ENCODE measurements at places on chromosomes 3 and 15.

- no peak for DNase-seq
Measured at GRCh38 chr15:100863075-100863795, 16.4 kb upstream of the ALDH1A3 start.

DNA sequence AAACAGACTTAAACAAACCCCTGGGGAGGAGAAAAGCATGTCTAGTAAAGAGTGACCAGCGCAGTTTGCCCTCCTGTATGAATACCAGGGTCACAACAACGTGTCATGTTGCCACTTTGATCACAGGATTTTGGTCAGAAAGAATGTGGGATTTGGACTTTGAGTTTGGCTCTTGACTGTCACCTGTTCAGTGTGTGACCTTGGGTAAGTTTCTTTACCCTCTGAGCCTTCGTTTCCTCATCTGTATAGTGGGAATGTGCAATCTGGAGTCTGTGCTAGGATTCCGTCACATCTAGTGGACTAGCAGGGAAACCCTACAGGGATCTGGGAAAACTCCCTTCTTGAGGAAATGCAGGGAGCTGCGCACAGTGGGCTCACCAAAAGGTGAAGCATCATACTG is 63.6 kb downstream of the CCNL1 start:
- DNase-seq = no peak

GRCh38 chr3:112293368-112294321 is at the start of gene SLC9C1:
Gene SLC9C1 (minus strand): TSS chr3:112294216. CDS start chr3:112286791, 7,425 bp downstream.
- no peak for DNase-seq

DNA sequence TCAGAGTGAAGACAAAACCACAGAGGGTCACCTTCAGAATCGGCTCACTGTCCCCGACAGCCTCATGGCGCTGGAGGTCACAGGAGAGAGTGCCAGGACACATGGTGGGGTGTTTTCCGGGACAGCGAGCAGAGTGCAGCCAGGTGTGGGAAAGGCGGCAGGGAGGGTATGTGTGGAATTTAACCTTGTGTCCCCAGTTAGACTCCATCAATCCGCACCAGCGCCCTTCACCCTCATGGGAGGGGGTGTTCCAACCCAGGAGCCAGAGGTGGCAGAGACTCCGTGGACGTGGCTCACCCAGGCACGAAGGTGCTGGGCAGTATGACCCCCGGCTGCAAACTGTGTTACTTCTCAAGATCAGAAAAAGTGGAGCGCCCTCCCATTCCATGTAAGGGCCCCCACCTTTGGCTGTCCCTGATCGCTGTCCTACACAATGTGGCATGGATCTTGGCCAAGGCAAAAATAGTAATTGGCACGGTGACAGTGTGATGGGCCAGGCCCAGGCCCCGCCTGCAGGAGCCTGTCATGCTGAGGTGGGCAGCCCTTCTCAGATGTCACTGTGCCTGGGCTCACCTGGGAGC is 190.3 kb downstream of the XXYLT1 start:
- no peak for DNase-seq

- no peak for DNase-seq
Measured at GRCh38 chr3:64867224-64867623, 179.4 kb upstream of the ADAMTS9 start.

DNA sequence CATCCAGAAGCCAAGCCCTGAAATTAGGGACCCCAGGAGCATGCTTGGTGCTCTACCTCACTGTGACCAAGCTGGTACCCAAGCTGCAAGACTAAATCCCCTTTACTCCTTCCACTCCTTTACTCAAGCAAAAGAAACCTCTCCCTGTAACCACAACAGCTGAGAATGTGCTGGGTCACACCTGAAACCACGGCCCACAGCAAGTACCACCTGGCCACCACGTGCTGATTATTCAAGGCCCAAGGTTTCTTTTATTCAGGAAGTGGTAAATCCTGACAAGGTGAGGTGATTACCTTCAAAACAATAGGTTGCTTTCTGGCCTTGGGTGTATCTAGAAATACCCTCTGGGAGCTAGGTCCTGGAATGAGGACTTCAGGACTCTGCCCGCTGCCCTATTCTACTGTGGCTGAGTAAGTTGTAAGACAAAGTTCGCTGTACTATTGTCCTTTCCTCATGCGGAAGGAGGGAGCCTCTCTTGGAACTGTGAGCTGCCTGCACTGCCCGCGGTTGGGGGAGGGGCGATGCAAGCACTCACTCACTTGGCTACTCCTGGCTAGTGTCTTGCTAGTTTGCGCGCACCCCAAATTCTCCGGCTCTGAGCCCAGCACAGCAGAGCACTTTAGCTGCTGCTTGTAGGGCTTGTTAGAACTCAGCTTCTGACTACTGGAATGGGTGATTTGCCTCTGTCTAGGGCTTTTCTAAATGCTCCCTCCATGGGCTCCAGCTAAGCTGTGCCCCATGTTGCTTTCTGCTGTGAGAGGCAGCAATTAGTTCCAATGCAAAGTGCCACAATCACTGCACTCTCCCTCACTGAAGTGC is 487.1 kb upstream of the CNTN3 start:
- DNase-seq = no peak

- no peak for DNase-seq
Measured at GRCh38 chr15:70269311-70269911, 171.7 kb upstream of the TLE3 start.

- no peak for DNase-seq
Measured at GRCh38 chr3:37899711-37900306, 38.1 kb downstream of the CTDSPL start.

GRCh38 chr15:68846851-68847439 is 26.2 kb upstream of the ANP32A start:
- DNase-seq = no peak

DNA sequence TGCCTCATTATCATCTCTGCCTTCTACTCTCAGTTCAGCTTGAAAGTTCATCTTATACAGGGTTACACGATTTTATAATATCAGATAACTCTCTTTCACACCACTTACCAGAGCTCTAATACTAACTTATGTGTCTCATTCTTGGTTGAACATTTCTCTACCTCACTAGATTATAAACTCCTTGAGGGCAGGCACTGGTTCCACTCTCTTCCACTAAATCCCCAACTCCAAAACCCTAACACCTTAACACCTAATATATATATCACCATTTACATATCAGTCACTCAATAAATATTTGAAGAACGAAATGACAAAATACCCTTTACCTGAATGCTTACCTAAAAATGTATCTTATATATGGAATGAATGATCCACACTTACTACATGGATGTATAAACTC is 977.2 kb downstream of the FHIT start:
- no peak for DNase-seq

DNA sequence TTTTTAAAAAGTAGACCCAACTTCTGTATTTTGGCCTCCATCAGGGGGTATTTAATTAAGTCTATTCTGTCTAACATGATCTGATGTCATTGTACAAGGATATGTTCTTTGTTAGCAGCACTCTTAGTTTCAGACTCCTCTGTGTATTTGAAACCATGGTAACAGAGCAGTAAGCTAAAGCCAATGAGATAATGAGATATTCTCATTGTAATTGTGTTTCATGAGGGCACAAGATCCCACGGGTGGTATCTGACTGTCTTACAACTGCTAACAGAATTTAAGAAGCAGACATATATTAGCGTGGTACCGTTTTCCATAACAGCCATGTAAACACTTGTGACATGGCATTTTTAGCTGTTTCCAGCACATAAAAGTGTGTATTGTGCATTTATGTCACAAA is 251.2 kb upstream of the VEPH1 start:
- no peak for DNase-seq

DNA sequence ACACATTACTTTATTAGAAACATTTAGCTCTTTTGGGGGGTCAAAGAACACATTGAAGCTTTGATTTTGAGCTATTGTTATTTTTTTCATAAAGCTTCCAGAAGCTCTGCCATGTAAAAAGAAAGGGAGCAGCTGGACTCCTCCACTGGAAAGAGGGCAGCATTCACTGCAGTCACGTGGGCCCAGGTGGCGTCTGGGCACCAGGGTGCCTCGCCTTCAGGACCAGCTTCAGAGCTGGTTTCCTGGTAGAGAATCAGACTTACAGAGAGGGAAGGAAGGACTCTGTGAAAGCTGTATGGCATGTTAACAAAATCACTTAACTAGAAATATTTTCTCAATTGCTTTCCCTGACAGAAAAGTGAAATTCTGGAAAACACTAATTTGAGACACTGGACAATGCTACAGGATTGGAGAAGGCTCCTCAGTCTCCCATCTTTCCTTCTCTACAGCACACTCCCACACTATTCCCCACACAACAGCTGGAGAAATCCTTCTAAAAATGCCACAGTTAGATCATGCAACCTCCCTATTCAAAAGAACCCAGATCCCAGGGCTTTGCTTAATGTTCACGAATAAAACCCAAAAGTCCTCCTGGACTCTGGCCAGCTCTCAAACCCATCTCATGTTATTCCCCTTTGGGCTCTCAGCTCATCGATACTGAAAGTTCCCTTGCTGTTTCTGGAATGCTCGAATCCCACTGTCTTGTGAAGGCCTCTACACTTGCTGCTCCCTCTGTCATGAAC is 83.2 kb downstream of the NFKBIZ start:
- no peak for DNase-seq

- DNase-seq = no peak
Measured at GRCh38 chr15:62068071-62068809, 1.5 kb downstream of the C2CD4A start.

DNA sequence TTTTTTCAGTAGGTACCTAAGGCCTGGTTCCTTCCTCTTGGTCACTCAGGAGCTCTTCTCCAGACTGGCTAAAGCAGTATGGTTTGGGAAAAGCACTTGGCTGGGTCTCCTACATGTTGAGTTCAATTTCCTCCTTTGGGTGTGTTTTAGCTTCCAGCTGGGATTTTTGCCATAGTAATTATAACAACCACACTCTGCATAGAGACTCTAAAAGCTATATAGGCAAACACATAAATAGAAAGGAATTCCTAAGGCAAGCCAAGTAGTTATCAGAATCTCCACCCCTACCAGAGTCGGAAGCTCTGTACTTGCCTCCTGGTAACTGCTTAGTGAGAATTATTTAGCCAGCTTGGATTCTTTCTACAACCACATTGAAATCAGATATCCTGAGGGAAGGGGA is 48.6 kb downstream of the FOXL2 start:
- DNase-seq = no peak

GRCh38 chr3:147872568-147872967 is 463.4 kb downstream of the ZIC1 start:
- DNase-seq = no peak

DNA sequence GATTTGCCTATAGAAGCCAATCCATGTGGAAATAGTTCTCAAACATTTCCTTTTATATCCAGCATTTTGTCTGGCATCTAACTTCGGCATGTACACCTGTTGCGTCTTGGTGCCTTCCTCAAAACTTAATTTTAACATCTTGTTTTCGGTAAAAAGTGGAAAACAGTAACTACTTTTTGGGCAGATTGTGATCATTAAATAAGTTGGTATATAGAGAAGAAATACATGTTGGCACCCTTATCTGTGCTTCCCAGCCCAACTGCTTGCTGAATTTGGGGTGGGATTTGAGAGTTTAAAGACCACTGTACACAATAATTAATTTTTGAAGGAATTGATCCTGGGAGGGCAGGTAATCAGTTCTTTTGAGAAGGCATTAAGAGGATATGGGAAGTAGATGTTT is 566.8 kb downstream of the PDCD6IP start:
- DNase-seq = no peak

DNA sequence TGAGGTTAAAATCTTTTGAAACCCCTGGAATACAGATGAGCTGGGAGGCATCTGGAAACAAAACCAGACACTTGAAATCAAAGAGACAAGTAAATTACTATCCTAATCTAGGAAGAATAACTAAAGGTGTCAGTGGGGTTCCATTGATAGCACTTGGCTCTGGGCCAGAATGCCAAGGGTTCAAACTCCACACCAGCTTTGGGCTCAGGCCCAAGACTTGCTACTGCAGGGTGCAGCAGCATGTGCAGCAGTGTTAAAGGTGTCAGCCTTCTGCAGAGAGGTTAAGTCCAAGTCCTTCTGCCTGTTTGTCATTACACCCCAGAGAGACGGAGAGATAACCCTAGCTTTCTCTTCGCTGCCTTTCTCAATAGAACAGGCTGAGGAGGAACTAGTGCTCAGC is 273.9 kb downstream of the TIGIT start:
- DNase-seq = no peak

GRCh38 chr3:170584585-170585007 is 1.3 kb downstream of the SLC7A14 start:
- DNase-seq = no peak

DNA sequence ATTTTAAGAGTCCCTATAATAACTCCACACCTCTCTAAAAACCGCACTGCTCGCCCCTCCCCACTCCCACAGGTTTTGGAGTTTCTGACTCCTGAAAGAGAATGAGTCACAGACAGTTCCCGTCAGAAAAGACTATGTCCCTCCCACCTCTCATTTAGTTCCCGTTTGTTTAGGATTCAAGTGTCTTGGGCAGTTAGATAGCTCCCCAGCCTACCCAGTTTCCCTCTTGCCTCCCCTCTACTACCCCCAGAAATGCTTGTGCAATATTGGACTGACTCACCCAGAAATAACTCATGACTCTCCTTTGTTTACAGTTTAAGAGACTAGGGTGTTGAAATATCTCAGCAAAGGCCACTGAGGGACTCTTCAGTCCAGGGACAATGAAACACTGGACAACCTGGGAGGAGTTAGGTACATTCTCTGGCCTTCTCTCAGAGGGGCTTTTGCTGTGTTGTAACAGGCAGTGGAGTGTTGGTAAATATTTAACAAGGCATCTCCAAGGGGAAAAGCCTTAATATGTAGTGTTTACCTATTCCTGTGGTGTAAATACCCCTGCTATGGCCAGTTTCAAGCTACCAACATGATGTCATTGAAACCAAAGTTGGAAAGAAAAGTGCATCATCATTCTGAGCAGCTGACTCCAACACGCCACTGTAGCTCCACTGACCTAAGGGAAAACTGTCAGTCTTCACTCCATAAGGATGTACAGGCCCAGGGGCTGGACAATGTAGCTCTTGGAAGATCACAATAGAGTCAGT is 96.1 kb upstream of the CHD2 start:
- peak; percentile 79 for DNase-seq

GRCh38 chr15:63902671-63903035 is 68.9 kb upstream of the HERC1 start:
- no peak for DNase-seq

GRCh38 chr3:42750834-42751233 is 22.2 kb downstream of the CCDC13 start:
- no peak for DNase-seq

DNA sequence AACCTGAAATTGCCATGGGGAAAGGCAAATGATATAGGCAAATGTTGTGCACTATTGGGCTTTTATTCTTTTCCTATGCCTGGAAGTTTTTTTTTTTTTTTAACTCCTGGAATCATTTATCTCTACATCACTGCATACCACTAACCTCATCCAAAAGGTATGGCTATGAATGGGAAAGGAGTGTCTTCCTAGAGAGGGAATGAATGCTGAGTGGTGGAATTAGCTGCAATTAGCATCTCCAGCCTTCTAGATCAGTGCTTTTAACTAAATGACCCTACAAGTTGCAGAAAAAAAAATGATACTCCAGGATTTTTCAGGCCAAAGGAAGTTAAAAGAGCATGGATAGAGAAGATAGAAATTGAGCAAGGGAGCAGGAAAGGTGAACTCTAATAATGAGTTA is 429.8 kb upstream of the PDZRN3 start:
- no peak for DNase-seq

GRCh38 chr3:178498871-178499270 is 37.4 kb upstream of the KCNMB2 start:
- DNase-seq = no peak

GRCh38 chr3:132284781-132285619 is 32.2 kb upstream of the ACP3 start:
- no peak for DNase-seq

Measured in thoracic aorta (tissue), 2 donors.